ENCODE measurements at places on chromosomes 4 and X.

- DNase-seq: no peak
These were observed 103.2 kb downstream of the VCX2 start for GRCh38 chrX:8067754-8068462.

DNA sequence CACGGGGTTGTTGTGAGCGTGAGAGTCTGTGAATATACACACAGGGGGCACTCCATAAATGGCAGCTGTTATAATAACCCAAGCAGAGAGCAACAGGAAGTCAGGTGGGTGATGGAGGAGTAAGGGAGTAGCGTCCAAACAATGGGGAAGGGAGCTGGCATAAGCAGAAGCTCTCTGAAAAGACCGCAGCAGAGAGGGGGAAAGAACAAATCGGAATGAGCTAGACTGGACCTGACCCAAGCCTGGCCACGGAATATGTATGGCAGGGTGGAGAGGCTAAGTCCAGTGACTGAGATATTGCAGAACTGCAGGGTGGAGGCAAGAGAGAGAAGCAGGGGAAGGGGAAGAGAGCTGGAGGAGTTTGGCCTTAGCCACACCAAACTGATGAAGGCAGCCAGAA is 6.5 kb upstream of the GJB1 start:
- no peak for DNase-seq

- DNase-seq: no peak
These were observed 94.9 kb downstream of the WFS1 start for GRCh38 chr4:6364581-6364980.

DNA sequence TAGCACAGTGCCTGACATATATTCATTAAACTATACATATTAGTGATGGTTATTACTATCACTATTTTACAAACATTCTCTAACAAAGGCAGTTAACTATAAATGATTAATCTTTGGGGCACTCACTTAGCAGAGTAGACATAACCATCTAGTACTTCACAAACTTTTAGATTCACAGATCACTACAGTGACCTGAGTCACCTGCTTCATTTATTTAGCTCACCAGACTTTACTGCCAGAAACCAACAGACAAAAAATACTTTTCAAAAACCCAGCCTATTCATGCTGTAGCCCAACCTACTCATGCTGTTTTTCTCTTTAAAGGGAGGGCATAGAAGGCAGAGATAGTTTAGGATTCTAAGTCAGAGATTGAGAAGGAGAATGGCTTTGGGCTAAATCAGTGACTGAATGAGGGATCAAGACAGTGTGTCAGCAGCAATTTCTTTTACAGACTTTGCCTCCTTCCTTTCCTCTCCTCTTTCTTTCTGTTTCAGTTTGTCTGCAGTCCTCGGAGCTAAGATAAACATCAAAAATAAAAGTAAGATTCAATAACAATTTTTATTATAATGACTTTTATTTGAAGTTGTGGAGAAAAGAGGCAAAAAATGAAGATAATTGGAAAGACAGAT is 34.7 kb upstream of the PDE5A start:
- no peak for DNase-seq

GRCh38 chr4:104811727-104812126 is 317.0 kb upstream of the CXXC4 start:
- no peak for DNase-seq

GRCh38 chr4:145760961-145761929 is 81.3 kb downstream of the C4orf51 start:
- no peak for DNase-seq

DNA sequence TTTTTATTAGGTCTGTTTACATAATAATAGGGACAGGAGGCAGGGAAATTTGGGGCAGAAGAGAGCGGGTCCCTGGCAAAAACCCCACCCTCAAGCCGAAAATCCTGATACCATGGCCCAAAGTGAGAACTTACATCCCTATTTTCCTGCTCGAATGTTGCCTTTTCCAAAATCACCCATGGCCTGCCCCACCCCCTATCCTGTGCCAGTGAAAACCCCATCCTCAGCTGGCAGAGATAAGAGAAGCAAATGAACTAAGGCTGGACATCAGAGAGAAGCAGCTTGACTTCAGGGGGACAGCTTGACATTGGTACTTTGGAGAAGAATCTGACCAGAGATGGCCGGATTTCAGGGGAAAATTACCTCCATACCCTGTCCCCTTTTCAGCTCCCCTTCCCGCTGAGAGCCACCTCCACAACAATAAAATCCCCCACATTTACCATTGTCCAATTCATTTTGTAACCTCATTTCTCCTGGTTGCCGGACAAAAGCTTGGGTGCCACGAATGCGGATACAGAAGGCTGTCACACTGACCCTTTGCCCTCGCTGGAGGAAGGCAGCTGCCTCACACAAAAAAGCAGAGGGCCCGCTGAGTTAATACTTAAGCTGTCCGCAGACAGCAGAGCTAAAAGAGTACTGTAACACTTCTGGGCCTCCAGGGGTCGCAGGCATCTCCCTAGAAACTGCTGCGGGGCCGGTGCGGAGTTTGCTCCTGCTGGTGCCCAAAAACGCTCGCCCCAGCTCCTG is 196.2 kb downstream of the SNCA start:
- DNase-seq: peak; percentile 17

GRCh38 chr4:41866799-41867677 is 68.2 kb upstream of the TMEM33 start:
- DNase-seq: no peak

GRCh38 chr4:57668621-57669020 is 558.4 kb upstream of the IGFBP7 start:
- no peak for DNase-seq

GRCh38 chrX:95956745-95957144 is 727.9 kb upstream of the DIAPH2 start:
- no peak for DNase-seq

- peak; percentile 36 for DNase-seq
These were observed 104.1 kb downstream of the GPAT3 start for GRCh38 chr4:83639849-83640493.

DNA sequence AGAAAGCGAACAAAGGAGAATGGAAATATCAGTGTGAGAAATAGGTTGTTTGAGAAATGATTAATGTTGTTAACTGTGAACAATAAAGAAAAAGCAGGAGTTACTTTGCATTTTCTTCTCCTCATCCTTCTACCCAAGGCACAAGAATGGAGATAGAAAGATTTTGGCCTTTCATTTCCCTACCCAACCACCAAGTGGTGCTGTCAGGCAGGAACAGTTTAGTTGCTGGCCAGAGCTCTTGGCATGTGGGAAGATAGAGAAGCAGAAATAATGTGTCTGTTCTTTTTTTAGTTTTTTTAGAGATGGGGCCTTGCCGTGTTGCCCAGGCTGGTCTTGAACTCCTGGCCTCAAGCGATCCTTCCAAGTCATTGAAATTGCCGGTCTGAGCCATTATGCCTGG is 12.8 kb downstream of the HOPX start:
- no peak for DNase-seq

DNA sequence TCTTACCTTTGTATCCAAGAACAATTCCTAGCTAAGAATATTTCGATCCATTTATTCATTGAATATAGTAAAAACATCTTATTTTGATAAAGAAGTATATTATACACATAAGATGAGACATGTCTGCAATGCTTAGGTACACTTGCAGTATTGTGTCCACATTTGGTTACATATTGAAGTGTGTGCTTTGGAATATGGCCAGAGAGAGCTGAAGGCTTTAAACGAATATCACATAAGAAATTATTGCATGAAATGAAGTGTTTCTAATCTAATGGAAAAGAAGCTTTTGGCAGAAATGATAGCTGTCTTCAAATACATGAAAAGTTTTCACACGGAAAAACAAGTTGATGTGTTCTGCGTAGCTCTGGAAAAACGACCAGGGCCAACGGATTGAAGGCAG is 516.1 kb upstream of the ZFP42 start:
- DNase-seq: no peak

DNA sequence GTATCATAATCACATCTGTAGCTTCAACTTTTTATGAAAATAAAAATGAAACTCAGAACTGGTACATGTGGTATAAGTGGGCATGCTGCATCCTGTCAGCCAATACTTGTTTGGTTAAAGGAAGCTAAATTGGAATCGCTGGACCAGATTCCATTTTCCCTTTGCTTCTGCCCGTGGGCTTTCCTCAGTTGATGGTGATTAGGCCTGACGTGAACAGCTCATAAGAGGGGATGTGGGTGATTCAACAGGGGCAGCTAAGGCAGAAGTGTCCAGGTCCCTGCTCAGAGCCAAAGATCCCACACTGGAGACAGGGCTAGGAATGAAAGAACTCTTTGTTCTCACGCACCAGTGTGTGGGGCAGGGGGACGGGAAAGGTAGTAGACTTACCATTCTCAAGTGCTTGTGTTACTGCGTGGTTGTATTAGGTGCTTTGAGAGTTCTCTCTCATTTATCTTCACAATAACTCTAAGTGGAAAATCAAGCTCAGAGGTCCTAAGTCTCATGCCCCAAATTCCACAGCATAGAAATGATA is 63.2 kb upstream of the GUCY1A1 start:
- no peak for DNase-seq

DNA sequence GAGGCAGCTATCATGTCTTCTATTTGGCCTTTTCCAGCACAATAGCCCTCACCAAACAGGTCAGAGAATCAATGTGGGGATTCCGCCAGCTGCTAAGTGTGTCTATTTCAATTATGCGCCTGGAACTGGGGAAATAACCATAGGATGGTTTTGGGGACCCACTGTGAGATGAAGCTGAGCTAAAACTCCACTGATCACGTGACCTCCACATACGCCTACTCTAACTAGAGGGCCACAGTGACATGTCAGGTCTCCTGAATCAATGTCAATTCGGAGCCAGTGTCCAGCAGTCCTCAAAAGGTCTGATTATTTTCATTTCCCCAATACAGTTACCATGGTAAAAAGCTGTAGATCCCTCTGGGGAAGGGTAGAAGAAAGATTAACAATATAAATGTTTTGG is 10.2 kb upstream of the BANK1 start:
- DNase-seq: no peak

DNA sequence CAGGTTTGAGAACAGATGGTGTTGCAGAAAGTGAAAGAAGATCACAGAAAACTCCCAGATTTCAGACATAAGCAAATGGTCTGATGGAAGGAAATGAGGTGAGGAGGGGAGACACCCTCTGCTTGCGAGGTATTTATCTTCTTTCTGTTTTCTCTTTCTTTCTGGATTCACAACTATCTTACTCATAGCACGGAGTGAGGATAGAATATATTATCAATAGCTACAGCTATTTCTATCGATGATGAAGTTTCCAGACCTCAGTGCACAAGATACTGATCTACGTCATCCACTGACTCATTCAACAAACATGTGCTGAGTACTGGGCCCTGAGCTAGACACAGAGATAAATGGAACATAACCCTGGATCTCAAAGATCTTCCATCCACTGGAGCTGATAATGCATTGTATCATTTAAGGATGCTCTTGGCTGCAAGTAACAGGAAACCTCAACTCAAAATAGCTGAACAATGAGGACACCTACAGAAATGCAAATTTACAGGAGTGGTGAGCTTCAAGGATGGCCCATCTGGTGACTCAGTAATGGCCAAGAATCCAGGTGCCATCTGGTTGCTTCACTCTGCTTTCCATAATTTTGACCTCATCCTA is 21.2 kb downstream of the SLC2A9 start:
- no peak for DNase-seq

- DNase-seq: no peak
These were observed 613.6 kb downstream of the DMD start for GRCh38 chrX:32597777-32598176.

DNA sequence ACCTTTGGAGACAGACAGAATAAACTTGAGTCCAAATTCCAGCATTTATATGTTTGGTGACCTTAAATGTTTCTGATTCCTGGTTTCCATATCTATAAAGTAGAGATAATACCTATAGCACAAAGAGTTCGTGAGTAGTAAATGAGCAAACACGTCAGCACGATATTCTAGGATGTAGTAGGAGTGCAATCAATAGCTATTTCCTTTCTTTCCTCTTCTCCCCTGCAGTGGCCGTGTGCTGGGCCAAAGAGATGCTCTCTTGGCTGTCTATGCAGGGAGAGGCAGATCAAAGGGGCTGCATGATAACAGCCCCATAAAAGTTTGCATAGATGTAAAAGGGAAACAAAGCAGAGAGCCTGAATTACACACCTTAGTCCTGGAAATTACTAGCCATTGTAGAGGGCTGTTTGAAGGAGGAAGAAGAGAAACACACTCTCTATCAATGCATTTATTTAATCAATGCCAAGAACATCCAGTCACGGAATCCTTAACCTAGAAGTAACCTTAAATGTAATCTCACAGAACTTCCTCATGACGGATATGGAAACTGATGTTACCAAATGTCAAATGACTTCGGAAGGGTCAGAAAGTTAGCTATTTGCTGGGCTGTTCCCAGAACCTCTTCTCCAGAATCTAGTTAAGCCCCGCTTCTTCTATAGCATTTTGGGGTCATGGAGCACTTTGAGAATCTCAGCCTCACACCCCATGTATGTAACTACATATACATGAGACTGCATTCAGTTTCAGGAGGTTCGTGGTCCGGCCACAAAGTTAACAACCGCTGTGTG is 35.5 kb upstream of the PLAC8 start:
- no peak for DNase-seq

GRCh38 chr4:52612341-52612740 is 46.8 kb downstream of the USP46 start:
- no peak for DNase-seq

- no peak for DNase-seq
These were observed 24.1 kb upstream of the TMEM271 start for GRCh38 chr4:600166-600565.

GRCh38 chrX:13654116-13654515 is 1.2 kb downstream of the TCEANC start:
- no peak for DNase-seq

DNA sequence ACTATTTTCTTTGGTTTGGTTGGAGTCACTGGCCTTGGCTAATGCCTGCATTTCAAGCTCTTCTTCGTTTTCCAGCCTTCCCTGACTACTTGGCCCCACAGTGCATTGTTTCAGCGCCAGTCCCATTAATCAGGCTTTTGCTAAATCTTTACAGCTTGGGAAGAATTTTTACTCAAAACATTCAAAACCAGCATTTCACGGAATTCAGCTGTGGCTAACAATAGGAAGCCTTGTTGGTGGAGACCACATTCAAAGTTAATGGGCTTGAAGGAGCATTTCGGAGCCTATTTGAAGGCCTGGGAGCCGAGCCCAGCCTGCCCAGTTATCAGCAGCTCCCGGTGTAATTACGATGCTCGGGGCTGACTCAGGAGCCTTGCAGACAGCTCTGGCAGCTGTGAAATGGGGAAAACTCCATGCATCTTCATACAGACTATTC is 30.8 kb upstream of the VCX2 start:
- DNase-seq: no peak

GRCh38 chrX:150543230-150544155 is 24.9 kb upstream of the MTM1 start:
- DNase-seq: no peak

Data from brain pericyte (primary cell).